IMR-90 (cell line): ENCODE measurements at places on chromosomes 1 and 21. TPM values are rescaled to one million over a fixed set of nuclear protein-coding genes. Genes with fewer than 3 reads are reported as not detected.

GRCh38 chr1:61572046-61572445 lies 152.9 kb downstream of the TM2D1 start:
- no peak for DNase-seq

- DNase-seq = peak; percentile 30
Measured at GRCh38 chr1:2104621-2105427, 54.6 kb downstream of the PRKCZ start.

- no peak for DNase-seq
Measured at GRCh38 chr1:240656531-240656930, 44.6 kb upstream of the GREM2 start.

Gene OR11L1
- not detected in 2 replicates for total RNA-seq

DNA sequence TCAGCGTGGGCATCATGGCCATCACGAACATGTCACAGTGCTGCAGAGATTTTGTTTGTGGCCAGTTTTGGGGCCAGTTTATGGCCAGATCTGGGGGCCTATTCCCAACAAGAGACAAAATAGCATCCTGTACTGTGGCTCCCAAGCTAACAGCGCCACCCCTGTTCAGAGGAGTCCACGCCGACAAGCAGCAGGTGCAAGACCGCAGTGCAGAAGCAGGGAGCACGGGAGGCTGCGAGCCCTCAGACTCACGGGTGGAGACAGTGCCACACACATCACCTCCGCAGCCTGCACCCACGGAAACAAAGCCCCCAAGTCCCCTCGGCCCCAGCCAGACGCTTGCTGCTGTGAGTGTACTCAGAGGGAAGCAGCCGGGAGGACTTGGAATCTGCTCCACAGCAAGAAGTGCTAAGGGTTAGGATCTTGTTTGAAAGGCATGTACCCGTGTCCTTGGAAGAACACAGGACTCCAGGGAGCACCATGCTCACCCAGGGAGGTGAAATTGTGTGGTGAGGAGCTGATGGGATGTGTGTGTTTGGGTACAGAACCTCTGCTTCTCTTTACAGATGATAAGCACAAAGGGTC lies 7.1 kb downstream of the TCP10L start:
- DNase-seq = peak; percentile 9

- no peak for DNase-seq
Measured at GRCh38 chr1:196637606-196638005, 14.2 kb upstream of the CFH start.

DNA sequence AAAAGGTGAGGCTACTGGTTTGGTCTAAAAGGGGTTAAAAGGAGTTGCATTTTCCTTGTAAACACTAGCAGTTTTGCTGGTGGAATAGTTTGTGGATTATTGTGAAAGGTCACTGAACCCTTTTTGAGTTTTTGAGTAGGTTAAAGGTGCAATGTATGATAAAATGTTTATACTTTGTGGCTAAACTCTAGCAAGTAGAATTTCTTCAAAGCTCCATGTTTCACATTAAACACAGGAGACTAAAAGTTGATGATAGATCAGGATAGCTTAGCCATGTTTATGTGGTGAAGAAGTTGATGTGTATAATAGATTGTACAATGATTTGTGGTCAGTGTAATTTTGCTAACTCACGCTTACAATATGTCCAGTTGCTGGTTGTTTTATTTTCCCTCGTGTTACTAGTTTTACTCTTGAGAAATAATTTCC lies 13.1 kb downstream of the ZNF326 start:
- peak; percentile 49 for DNase-seq
